ENCODE measurements at places on chromosomes 2 and 18.

DNA sequence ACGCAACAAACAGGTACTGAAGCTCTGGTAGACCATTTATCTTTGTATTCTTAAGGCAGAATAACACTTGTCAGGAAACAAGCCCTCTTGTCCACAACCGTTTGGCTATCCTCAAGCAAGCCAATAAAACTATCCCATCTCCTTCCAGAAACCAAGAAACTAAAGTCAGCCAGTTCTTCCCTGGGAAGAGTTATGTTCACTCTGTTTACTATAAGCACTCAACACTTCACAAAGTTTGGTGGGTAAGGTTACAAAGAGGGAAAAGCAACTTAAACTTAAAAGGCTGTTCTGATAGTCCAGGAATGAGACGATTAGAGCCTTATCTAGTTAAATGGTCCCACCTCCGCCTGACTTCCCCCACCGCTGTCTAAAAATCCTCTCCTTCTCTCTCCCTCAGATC is 25.6 kb downstream of the LRP2 start:
- no peak for DNase-seq
- no peaks in the 10 kb centered on the region for H3K36me3 ChIP-seq
- H3K4me1 ChIP-seq, result no peaks in the 10 kb centered on the region
- peaks cover 22% of the 10 kb centered on the region for H3K27me3 ChIP-seq
- no peak overlapping the region for H3K4me3 ChIP-seq
- no peak overlapping the region for H3K27ac ChIP-seq

GRCh38 chr2:111171337-111171930 is 50.7 kb downstream of the BCL2L11 start:
- peaks cover 12% of the 10 kb centered on the region for H3K36me3 ChIP-seq
- no peak overlapping the region for H3K4me3 ChIP-seq
- DNase-seq, result no peak
- peaks cover 19% of the 10 kb centered on the region for H3K4me1 ChIP-seq
- H3K27me3 ChIP-seq, result peaks cover 17% of the 10 kb centered on the region

DNA sequence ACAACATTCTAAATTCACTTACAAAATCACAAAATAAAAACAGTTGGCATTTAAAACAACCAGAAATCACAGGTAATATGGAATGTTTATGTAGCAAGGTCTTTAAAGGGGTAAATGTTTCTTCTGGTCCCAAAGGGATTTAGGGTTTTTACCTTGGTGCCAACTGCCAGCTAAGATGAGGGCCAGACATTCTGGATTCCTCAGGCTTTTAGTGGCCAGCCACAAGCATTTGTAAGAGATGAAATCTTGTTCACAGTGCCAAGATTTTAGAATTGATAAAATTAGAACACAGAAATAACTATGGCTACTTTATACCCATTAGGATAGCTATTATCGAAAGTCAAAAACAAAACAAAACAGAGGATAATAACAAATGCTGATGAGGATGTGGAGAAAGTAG is 60.4 kb upstream of the CDKL4 start:
- no peaks in the 10 kb centered on the region for H3K4me1 ChIP-seq
- DNase-seq, result no peak
- H3K36me3 ChIP-seq, result peaks cover 12% of the 10 kb centered on the region
- no peak overlapping the region for H3K4me3 ChIP-seq

DNA sequence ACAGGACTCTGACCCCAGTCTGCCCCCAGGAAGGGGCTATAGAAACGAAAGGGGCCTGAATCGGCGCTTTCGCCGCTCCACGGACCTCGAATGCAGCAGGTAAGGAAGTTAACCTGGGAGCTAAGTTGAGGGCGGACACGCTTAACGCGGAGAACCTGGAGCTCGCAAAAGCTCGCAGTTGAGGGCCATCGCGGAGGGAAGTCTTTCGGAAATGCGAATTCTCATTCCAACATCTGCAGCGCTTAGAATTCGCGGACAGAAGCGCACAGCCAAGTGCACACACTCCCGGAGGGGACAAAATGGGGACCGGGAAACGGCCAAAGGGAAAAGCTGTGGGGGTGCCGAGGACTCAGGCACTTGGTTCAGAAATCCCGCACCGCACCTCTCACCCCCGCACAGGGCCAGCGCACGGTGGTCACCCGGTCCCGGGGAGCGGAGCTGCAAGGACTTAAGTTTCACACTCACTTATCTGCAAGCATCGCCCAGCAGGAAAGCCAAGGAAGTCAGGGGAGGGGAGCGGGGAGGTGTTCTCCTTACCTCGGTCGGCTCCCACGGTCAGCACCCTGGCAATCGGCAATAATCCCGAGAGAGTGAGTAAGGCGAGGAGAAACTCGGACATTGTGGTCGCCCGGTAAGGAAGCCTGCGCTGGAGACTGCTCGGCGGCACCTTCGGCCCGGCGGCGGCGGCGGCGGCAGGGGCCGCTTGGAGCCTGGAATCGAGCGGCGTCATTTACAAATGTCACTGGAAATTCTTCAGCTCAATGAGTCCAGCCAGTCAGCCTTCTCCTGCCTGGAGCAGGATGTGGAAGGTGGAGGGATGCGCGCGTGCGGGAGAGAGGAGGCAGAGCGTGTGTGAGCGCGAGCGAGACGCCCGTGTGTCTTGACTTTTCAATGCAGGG is 456 bp downstream of the LRP1B start:
- H3K27ac ChIP-seq, result no peak overlapping the region
- no peak overlapping the region for H3K4me3 ChIP-seq
- peaks cover 43% of the 10 kb centered on the region for H3K27me3 ChIP-seq
- H3K36me3 ChIP-seq, result no peaks in the 10 kb centered on the region

DNA sequence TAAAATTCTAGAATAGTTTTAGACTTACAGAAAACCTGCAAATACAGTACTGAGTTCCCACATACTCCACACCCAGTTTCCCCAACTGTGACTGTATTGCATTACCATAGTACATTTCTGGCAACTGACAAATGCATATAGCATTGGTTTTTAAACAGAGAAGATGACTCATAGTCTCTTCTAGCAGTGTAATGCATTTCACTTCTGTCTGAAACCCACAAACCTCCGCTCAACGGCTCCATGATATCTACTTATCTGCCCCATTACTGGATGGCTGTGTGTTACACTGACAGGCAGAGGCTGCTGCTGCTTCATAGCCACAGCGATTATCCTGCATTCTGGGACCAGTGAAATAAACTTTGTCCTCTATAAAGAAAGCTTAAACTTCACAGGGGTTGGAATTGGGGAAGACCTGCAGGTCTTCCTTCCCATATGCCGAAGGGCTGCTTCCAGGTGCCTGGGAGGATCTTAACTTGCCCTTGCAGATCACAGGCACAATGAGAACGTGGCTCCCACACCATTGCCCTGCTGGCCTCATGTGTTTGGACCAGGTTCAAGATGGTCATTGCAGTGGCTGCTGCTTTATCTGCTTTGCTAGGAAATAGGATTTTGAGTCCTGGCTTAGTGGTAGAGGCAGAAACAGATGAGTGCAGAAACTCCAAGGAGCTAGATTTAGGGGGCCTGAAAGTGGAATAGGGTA is 742.6 kb upstream of the HS6ST1 start:
- H3K27ac ChIP-seq, result no peak overlapping the region
- H3K36me3 ChIP-seq, result no peaks in the 10 kb centered on the region
- no peaks in the 10 kb centered on the region for H3K4me1 ChIP-seq
- H3K27me3 ChIP-seq, result peaks cover 4% of the 10 kb centered on the region
- no peak for DNase-seq

DNA sequence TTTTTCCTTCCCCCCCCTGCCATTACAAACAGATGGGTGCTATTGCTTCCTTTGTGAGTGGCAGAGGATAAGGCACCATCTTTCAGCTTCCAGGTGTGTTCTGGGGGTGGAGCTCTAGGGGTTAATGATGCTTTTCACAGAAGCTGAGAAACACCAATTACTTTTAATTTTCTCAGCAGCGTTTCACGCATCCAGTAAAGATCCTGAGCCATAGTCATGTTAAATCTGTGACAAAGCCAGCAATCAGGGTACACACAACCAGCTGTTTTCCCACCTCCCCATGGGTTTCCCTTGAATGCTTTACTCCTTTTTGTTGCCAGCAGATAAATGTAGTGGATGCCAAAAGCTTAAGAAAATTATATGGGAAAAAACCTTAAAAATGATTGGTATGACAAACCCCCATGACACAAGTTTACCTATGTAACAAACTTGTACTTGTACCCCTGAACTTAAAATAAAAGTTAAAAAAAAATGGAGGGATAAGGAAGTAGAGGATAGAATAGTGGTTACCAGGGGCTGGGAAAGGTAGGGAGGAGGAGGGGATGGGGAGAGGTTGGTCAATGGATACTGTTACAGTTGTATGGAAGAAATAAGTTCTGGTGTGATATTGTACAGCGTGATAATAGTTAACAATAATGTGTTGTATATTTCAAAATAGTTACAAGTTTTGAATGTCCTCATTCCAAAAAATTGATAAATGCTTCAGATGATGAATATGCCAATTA is 70.0 kb downstream of the ACOXL start:
- no peak for DNase-seq
- H3K27ac ChIP-seq, result no peak overlapping the region
- no peaks in the 10 kb centered on the region for H3K4me1 ChIP-seq
- no peak overlapping the region for H3K4me3 ChIP-seq
- H3K36me3 ChIP-seq, result no peaks in the 10 kb centered on the region
- peaks cover 19% of the 10 kb centered on the region for H3K27me3 ChIP-seq

- no peaks in the 10 kb centered on the region for H3K4me1 ChIP-seq
- peaks cover 40% of the 10 kb centered on the region for H3K36me3 ChIP-seq
- H3K27me3 ChIP-seq, result no peaks in the 10 kb centered on the region
- no peak overlapping the region for H3K4me3 ChIP-seq
- DNase-seq, result no peak
- no peak overlapping the region for H3K27ac ChIP-seq
Measured at GRCh38 chr2:99297994-99298393, 3.0 kb downstream of the LYG1 start.

DNA sequence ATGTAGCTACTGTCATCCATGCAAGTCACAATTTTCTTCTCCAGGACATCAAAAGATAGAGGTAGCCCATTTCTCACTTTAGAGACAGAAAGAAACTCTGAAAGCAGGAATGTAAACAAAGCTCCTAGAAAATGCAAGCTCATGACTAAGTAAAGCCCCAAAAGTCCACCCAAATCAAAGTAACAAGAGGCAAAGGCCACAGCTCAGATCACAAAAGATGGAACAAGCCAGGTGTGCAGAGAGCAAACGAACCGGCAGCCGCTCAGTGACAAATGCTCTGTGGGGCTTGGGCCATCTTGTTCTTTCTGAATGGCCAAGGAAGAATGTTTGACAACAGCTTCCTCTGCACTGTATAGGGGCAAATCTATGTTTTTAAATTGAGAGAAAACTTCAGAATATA is 201.0 kb downstream of the CYRIA start:
- H3K4me1 ChIP-seq, result no peaks in the 10 kb centered on the region
- H3K27me3 ChIP-seq, result peaks cover 12% of the 10 kb centered on the region
- H3K4me3 ChIP-seq, result no peak overlapping the region
- no peak overlapping the region for H3K27ac ChIP-seq
- no peaks in the 10 kb centered on the region for H3K36me3 ChIP-seq
- DNase-seq, result no peak

DNA sequence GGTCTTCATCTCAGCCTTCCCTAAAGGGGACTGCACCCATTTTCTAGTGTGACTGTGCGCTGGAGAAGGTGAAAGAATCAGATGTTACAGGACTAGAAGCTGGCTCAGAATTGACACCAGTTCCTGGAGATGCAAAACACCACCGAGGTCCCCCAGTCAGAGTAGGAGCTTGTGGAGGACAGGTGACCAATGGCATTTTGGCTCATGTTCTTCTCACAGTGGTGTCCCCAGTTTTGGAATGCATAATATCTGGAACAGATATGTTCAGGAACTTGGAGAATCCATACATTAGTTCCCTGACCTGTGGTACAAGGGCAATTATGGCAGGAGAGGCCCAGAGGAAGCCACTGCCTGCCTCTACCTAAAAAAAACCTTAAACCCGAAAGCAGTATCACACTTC is 66.3 kb downstream of the PSMG2 start:
- peaks cover 10% of the 10 kb centered on the region for H3K4me1 ChIP-seq
- H3K27me3 ChIP-seq, result no peaks in the 10 kb centered on the region
- no peak overlapping the region for H3K27ac ChIP-seq
- no peaks in the 10 kb centered on the region for H3K36me3 ChIP-seq
- no peak for DNase-seq

DNA sequence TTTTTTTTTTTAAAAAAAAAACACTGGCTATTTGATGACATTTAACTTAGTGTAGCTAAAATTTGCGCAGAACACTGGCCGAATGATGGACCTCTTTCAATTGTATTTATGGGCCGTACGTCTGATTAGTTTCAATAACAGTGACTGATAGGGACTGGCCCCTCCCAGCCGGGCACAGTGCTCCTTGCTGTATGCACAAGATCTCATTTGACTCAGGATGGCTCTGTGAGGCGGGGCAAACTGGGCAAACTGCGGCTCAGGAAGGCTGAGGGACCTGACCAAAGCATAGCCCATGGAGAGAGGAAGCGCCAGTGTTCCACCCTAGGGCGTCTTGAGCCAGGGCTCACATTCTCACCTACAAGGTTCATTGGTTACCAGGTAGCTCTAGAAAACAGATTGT is 21.2 kb downstream of the TRAF3IP1 start:
- no peak overlapping the region for H3K27ac ChIP-seq
- H3K4me3 ChIP-seq, result no peak overlapping the region
- no peaks in the 10 kb centered on the region for H3K27me3 ChIP-seq
- DNase-seq, result no peak
- H3K36me3 ChIP-seq, result no peaks in the 10 kb centered on the region
- peaks cover 14% of the 10 kb centered on the region for H3K4me1 ChIP-seq

- H3K27me3 ChIP-seq, result peaks cover 64% of the 10 kb centered on the region
- H3K4me1 ChIP-seq, result peaks cover 9% of the 10 kb centered on the region
- H3K4me3 ChIP-seq, result peak within 1 kb of the TSS; percentile 77
- no peak within 1 kb of the TSS for H3K27ac ChIP-seq
- no peak for DNase-seq
Measured at GRCh38 chr18:77249569-77250500, at the start of gene GALR1. TSS of gene GALR1 (plus strand) at chr18:77249848. CDS start at chr18:77250549, 701 bp downstream.

DNA sequence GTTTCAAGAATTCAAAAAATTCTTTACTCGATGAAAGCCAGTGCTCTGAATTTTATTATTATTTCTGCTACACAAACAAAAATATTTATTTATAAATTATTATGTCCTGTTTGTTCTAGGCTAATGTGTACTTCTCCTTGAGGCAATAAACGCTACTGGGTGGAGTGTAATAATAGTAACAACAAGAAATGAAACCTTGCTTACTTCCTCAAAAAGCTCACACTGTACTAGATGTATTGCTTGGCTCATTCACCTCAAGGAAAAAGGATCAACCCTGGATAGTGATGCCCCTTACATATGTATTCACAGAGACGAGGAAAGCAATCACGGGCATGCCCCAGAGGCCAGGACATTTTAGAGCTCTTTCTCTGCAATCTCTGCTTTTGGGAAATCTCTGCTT is 685.6 kb upstream of the NXPH2 start:
- no peaks in the 10 kb centered on the region for H3K36me3 ChIP-seq
- no peaks in the 10 kb centered on the region for H3K4me1 ChIP-seq
- DNase-seq, result no peak
